ENCODE measurements at places on chromosomes 3 and 15.
A peak's percentile ranks its signal among the peaks of the same experiment; 100 is the strongest.

DNA sequence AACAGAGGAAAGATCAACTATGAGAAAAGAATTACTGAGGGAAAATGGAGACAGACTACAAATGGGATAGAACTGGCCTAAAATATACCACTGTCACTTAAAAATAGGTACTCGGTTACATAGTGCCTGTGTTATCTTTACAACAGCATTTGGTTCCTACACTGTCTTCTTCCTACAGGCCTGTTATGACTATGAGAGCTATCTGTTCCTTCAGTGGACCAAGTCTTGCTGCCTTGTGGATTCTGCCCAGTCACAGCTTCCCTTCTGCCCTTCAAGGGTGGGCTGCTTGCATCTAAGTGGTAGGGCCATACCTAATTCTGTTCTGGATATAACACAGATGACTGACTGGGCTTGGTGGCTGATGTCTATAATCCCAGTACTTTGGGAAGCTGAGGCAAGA lies 13.8 kb upstream of the ARHGEF3 start:
- no peaks in the 10 kb centered on the region for H3K36me3 ChIP-seq
- no peak overlapping the region for H3K27ac ChIP-seq
- no peaks in the 10 kb centered on the region for H3K4me1 ChIP-seq

GRCh38 chr3:107271787-107272387 lies 105.4 kb upstream of the CCDC54 start:
- H3K4me1 ChIP-seq, result no peaks in the 10 kb centered on the region
- no peak overlapping the region for H3K4me3 ChIP-seq
- H3K27me3 ChIP-seq, result no peaks in the 10 kb centered on the region
- H3K36me3 ChIP-seq, result no peaks in the 10 kb centered on the region
- H3K27ac ChIP-seq, result no peak overlapping the region

- no peak overlapping the region for H3K4me3 ChIP-seq
- no peak overlapping the region for H3K27ac ChIP-seq
- peaks cover 7% of the 10 kb centered on the region for H3K4me1 ChIP-seq
- H3K27me3 ChIP-seq, result no peaks in the 10 kb centered on the region
- no peak for DNase-seq
- H3K36me3 ChIP-seq, result peaks cover 2% of the 10 kb centered on the region
Observed at GRCh38 chr3:132654721-132655120, 4.9 kb downstream of the ACAD11 start.

DNA sequence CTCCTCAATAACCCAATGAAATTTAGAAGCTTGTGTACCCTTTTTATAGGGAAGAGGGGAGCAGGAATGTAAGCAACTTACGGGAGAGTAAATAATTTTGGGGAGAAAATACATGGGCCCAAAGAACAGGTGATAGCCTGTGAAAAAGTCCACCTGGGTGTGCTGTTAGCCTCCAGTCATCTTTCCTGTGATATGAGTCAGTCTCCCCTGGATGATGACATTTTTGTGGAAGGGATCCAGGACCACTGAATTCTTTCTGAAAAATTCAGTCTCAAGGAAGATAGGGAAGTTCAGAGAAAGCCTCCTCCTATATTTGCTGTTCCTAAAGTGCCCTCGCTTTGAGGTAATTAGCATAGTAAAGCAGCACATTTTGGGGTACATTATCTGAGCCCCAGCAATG lies 149.8 kb downstream of the SQOR start:
- H3K27me3 ChIP-seq, result peaks cover 10% of the 10 kb centered on the region
- no peak overlapping the region for H3K27ac ChIP-seq
- H3K4me3 ChIP-seq, result no peak overlapping the region
- H3K36me3 ChIP-seq, result no peaks in the 10 kb centered on the region

- no peaks in the 10 kb centered on the region for H3K27me3 ChIP-seq
- H3K36me3 ChIP-seq, result no peaks in the 10 kb centered on the region
- DNase-seq, result peak; percentile 45
- H3K4me1 ChIP-seq, result peaks cover 13% of the 10 kb centered on the region
Observed at GRCh38 chr3:36557021-36557707, 176.9 kb downstream of the STAC start.

GRCh38 chr3:46449755-46450552 lies 14.8 kb downstream of the LTF start:
- H3K27me3 ChIP-seq, result peaks cover 9% of the 10 kb centered on the region
- peaks cover 2% of the 10 kb centered on the region for H3K4me1 ChIP-seq
- no peak overlapping the region for H3K4me3 ChIP-seq

GRCh38 chr3:143897576-143898295 lies 49.5 kb upstream of the SLC9A9 start:
- H3K27me3 ChIP-seq, result no peaks in the 10 kb centered on the region
- H3K27ac ChIP-seq, result no peak overlapping the region
- peaks cover 14% of the 10 kb centered on the region for H3K4me1 ChIP-seq
- H3K4me3 ChIP-seq, result no peak overlapping the region
- H3K36me3 ChIP-seq, result no peaks in the 10 kb centered on the region

- no peak for DNase-seq
- peak overlapping the region; percentile 49 for H3K27ac ChIP-seq
- no peaks in the 10 kb centered on the region for H3K27me3 ChIP-seq
Observed at GRCh38 chr15:72781631-72782030, 1.9 kb downstream of the ADPGK start.

DNA sequence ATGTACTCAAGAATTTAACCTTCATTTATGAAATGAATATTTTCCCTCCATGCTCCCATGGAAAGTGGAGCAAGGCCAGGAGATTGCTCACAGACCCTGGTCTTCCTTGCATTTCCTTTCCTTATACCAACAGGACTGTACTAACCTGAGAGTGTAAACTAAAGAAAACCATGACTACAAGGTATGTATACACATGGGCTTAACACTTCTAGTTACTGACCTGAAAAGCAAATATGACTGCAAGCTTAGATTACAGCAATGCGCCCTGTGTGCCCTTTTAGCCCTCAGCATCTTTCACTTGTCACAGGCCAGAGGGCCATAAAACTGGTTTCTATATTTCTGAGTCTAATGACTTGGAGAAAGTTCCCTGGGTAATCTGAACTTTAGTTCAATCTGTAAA lies 52.1 kb downstream of the NEK10 start:
- H3K27ac ChIP-seq, result no peak overlapping the region
- H3K36me3 ChIP-seq, result no peaks in the 10 kb centered on the region
- no peak for DNase-seq
- H3K27me3 ChIP-seq, result no peaks in the 10 kb centered on the region
- H3K4me1 ChIP-seq, result no peaks in the 10 kb centered on the region

DNA sequence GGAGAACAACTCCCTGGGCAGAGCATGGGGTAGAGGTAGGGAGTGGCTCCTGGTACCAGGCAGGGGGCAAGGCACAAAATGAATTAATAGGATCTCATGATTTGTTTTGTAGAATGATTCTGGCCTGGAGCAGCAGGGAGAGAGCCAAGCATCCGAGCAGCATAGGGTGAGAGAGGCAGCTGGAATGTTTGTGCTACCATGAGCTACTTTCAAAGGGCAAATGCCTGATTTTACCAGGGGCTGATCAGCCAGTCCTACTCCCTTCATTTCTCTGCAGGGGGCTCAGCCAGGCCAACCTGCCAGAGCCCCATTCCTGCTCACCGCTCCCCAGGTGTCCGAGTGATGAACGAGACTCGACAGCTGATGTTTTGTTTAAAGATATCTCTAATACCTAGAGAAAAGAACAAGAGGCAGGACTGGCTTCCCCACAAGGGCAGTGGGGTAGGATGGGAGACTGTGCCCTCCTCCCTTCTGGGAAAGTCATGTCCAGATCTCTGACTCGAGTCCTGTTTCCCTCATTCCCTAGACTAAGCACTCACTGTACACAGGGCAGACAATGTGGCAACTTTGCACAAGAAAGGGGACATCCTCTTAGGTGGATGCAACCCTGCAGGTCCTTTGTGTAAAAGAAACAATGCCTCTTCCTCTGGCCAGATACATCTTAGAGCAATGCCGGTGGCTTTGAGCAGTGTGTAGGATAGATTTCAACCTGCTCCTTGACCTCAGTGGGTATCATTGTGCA lies 12.9 kb downstream of the DUOX2 start:
- H3K4me1 ChIP-seq, result no peaks in the 10 kb centered on the region
- DNase-seq, result no peak
- H3K27me3 ChIP-seq, result peaks cover 51% of the 10 kb centered on the region
- H3K36me3 ChIP-seq, result no peaks in the 10 kb centered on the region

DNA sequence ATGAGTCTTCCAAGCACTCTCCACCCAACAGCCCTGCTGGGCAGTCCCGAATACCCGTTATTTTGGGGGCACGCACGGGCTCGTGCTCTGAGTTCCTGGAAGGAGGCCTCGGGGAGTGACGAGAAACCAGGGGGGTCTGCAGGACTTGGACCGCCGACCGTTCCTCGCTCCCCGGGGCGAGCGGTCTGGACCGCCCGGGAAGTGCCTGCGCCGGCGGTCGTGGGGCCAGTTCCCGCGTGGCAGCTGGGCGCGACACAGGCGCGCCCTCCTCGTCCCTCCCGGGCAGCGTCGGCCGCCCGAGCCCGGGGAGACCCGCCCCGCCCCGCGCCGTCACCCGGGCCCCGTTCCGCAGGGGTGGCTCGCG lies 387 bp downstream of the GNB4 start:
- H3K27me3 ChIP-seq, result no peaks in the 10 kb centered on the region
- peaks cover 42% of the 10 kb centered on the region for H3K4me1 ChIP-seq
- peak overlapping the region; percentile 89 for H3K4me3 ChIP-seq
- peaks cover 10% of the 10 kb centered on the region for H3K36me3 ChIP-seq
- no peak for DNase-seq
- peak overlapping the region; percentile 94 for H3K27ac ChIP-seq

- peaks cover 42% of the 10 kb centered on the region for H3K4me1 ChIP-seq
- no peak for DNase-seq
- no peaks in the 10 kb centered on the region for H3K27me3 ChIP-seq
- no peak overlapping the region for H3K4me3 ChIP-seq
- peaks cover 3% of the 10 kb centered on the region for H3K36me3 ChIP-seq
Observed at GRCh38 chr15:101138913-101139880, 112.7 kb downstream of the CHSY1 start.

GRCh38 chr3:147404800-147405230 lies 1.5 kb downstream of the ZIC4 start:
- peaks cover 16% of the 10 kb centered on the region for H3K36me3 ChIP-seq
- peaks cover 16% of the 10 kb centered on the region for H3K4me1 ChIP-seq
- DNase-seq, result no peak
- peak overlapping the region; percentile 57 for H3K27ac ChIP-seq

GRCh38 chr3:151379083-151379734 lies 5.3 kb downstream of the P2RY12 start:
- no peak overlapping the region for H3K27ac ChIP-seq
- H3K4me3 ChIP-seq, result no peak overlapping the region
- peaks cover 8% of the 10 kb centered on the region for H3K36me3 ChIP-seq
- H3K4me1 ChIP-seq, result peaks cover 21% of the 10 kb centered on the region
- H3K27me3 ChIP-seq, result no peaks in the 10 kb centered on the region

- H3K4me3 ChIP-seq, result no peak overlapping the region
- no peak for DNase-seq
- no peak overlapping the region for H3K27ac ChIP-seq
- H3K36me3 ChIP-seq, result no peaks in the 10 kb centered on the region
- H3K27me3 ChIP-seq, result peaks cover 32% of the 10 kb centered on the region
- peaks cover 4% of the 10 kb centered on the region for H3K4me1 ChIP-seq
Observed at GRCh38 chr3:10600296-10600714, 94.9 kb upstream of the ATP2B2 start.

DNA sequence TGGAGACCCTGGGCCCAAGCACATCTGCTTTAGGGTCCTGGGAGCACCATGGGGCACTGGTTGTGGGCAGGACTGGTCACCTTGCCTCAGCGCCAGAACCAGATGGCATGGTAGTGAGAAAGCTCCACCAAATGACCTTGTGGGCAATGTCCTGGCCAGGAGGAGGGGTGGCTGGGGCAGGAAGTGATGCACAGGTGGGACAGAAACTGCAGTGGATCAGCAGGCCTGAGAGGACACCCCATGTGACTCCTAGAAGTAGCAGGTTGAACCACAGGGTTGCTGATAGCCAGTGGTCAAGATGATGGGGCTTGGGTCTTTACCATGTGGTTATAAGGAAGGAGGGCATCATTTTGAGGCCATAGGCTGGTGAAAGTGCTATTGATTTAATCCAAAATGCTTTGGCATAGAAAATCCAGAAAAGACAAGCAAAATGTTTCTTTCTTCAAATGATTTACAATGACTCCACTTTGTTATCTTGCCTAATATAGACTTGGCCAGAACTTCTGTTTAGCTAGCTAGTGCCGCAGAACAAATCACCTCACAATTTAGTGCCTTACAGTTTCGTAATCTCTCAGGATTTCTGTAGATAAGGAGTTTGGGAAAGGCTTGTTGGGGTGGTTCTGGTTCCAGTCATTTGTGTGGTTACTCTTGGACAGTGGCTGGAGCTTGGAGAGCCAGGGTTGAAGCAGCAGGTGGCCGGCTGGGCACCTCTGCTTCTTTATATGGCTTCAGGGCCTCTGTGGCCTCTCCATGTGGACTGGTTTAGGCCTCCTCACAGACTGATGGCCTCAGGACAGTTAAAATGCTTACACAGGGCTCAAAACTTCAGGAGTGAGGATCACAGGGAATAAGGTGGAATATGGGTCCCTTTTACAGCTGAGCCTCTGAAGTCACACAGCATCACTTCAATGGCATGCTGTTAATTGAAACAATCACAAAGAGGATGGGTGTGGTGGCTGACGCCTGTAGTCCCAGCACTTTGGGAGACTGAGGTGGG lies 27.5 kb downstream of the TMEM158 start:
- no peaks in the 10 kb centered on the region for H3K36me3 ChIP-seq
- no peak overlapping the region for H3K4me3 ChIP-seq
- H3K27me3 ChIP-seq, result peaks cover 20% of the 10 kb centered on the region
- H3K27ac ChIP-seq, result no peak overlapping the region
- no peaks in the 10 kb centered on the region for H3K4me1 ChIP-seq

DNA sequence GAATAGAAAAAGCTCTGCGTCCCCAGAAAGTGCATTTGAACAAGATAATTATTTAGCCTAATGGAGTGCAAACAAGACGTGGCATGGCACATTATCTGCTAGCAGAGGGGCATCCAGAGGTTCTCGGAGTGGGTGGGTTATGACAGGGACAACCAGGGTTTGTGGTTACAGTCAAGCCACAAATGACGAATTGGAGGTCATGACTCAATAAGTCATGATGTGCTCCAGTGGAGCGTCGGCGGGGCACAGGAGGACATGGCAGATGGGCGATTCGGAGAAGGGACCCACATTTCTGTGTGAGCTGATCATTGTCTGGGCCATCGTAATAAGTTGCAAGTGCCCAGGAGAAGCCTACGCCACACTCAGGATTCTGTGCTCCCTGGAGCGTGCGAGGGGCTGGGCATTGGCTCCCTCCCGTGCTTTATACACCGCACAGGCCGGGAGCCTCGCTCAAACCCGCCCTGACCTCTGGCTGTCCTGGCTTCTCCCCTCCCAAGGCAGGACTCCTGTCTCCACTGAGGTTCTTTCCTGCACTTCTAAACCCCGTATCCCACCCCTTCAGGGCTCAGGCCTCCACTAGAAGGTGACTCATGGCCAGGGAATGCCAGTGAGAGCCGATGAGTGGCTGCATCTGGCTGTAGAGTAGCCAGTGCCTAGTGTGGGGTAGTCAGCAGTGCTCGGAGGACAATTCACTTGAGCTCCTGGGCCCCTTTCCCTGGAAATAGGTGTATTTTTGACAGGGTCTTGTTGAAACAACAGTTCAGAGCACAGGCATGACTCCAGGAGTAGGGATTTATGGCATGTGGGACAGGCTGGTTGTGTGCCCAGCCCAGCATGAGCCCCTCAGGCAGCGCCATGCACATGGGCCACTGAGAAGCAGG lies 67.4 kb downstream of the GRIP2 start:
- DNase-seq, result peak; percentile 10
- peak overlapping the region; percentile 42 for H3K27ac ChIP-seq
- no peaks in the 10 kb centered on the region for H3K27me3 ChIP-seq
- H3K36me3 ChIP-seq, result peaks cover 57% of the 10 kb centered on the region
- H3K4me3 ChIP-seq, result peak overlapping the region; percentile 25

GRCh38 chr3:31953091-31953490 lies 28.0 kb downstream of the OSBPL10 start:
- peaks cover 65% of the 10 kb centered on the region for H3K36me3 ChIP-seq
- H3K4me3 ChIP-seq, result peak overlapping the region; percentile 63
- DNase-seq, result no peak
- H3K27me3 ChIP-seq, result no peaks in the 10 kb centered on the region
- H3K27ac ChIP-seq, result peak overlapping the region; percentile 81
- H3K4me1 ChIP-seq, result peaks cover 46% of the 10 kb centered on the region
